ENCODE measurements at places on chromosomes 5 and 9. TPM values are rescaled to one million over a fixed set of nuclear protein-coding genes. Genes with fewer than 3 reads are reported as not detected.

THBS4 gene
- total RNA-seq: not detected

ADAMTS16 gene
- not detected for total RNA-seq

TRUB2 gene
- total RNA-seq: 69.8 TPM

SNAPC4 gene
- 19.0 TPM for total RNA-seq

CCL21 gene
- not detected for total RNA-seq

GRIN1 gene
- 0.39 TPM for total RNA-seq

NR2F1-AS1 gene
- total RNA-seq: 2.8 TPM

CKMT2 gene
- total RNA-seq: 0.44 TPM

TAF1L gene
- total RNA-seq: under 0.01 TPM

ENTPD8 gene
- total RNA-seq: 0.76 TPM

GADD45G gene
- 1.3 TPM for total RNA-seq
